H1 (cell line): ENCODE measurements at places on chromosomes 13 and 19. TPM values are rescaled to one million over a fixed set of nuclear protein-coding genes. Genes with fewer than 3 reads are reported as not detected.

The CEACAM4 gene
- polyA plus RNA-seq, result not detected in 2 replicates

The C19orf38 gene
- polyA plus RNA-seq, result 0.53 and 0.77 TPM in 2 replicates

The DPF1 gene
- 12.9 and 20.9 TPM in 2 replicates for polyA plus RNA-seq

The DAND5 gene
- polyA plus RNA-seq, result 0.13 and 0.14 TPM in 2 replicates

The KLK1 gene
- polyA plus RNA-seq, result 4.0 and 5.8 TPM in 2 replicates

The GPR183 gene
- not detected in 2 replicates for polyA plus RNA-seq

The ADAMTSL5 gene
- 0.82 and 2.6 TPM in 2 replicates for polyA plus RNA-seq

The TSKS gene
- polyA plus RNA-seq, result 0.21 and 0.24 TPM in 2 replicates

The DACH1 gene
- polyA plus RNA-seq, result 0.12 and 0.27 TPM in 2 replicates

The GNG7 gene
- polyA plus RNA-seq, result 2.8 and 5.6 TPM in 2 replicates

The NKPD1 gene
- 0.30 and 0.55 TPM in 2 replicates for polyA plus RNA-seq

The IL27RA gene
- polyA plus RNA-seq, result 9.9 and 10.8 TPM in 2 replicates

The FXYD1 gene
- polyA plus RNA-seq, result 1.6 and 3.3 TPM in 2 replicates

The ETV2 gene
- 1.3 and 2.3 TPM in 2 replicates for polyA plus RNA-seq

The B3GNT8 gene
- 0.55 and 0.67 TPM in 2 replicates for polyA plus RNA-seq

The LILRA2 gene
- not detected in 2 replicates for polyA plus RNA-seq

The FGF22 gene
- polyA plus RNA-seq, result 0.44 and 0.99 TPM in 2 replicates

The CERS1 gene
- polyA plus RNA-seq, result 51.0 and 61.6 TPM in 2 replicates

The FAM124A gene
- polyA plus RNA-seq, result 40.7 and 47.1 TPM in 2 replicates

The PLPPR3 gene
- 76.4 and 109 TPM in 2 replicates for polyA plus RNA-seq

The PCDH9 gene
- 0.08 and 0.12 TPM in 2 replicates for polyA plus RNA-seq

The OR10H1 gene
- not detected in 2 replicates for polyA plus RNA-seq

The CBARP gene
- 4.9 and 11.6 TPM in 2 replicates for polyA plus RNA-seq

The PTGER1 gene
- polyA plus RNA-seq, result 0.20 and 0.30 TPM in 2 replicates

The ZNF486 gene
- polyA plus RNA-seq, result 6.3 and 10.7 TPM in 2 replicates

The TEX29 gene
- 0.08 and 0.16 TPM in 2 replicates for polyA plus RNA-seq

The ZNF571 gene
- 1.0 and 1.8 TPM in 2 replicates for polyA plus RNA-seq

The TRPM4 gene
- polyA plus RNA-seq, result 13.3 and 21.5 TPM in 2 replicates

The ZNF573 gene
- 1.3 and 6.3 TPM in 2 replicates for polyA plus RNA-seq

The GRIK5 gene
- 17.8 and 25.3 TPM in 2 replicates for polyA plus RNA-seq

The ADPRHL1 gene
- 0.74 and 1.3 TPM in 2 replicates for polyA plus RNA-seq

The MBD3L4 gene
- not detected in 2 replicates for polyA plus RNA-seq

The PNMA8B gene
- polyA plus RNA-seq, result 0.48 and 0.94 TPM in 2 replicates

The NXNL1 gene
- polyA plus RNA-seq, result not detected in 2 replicates

The PPP1R12C gene
- polyA plus RNA-seq, result 31.7 and 49.5 TPM in 2 replicates

The PSG1 gene
- polyA plus RNA-seq, result not detected in 2 replicates

The FOXA3 gene
- polyA plus RNA-seq, result 40.1 and 49.1 TPM in 2 replicates

The FUT3 gene
- 0.15 and 0.41 TPM in 2 replicates for polyA plus RNA-seq

The CABP5 gene
- polyA plus RNA-seq, result not detected in 2 replicates
